ENCODE measurements at places on chromosomes 4 and X.

- DNase-seq, result no peak
Observed at GRCh38 chrX:63466690-63467089, 115.6 kb upstream of the SPIN4 start.

- DNase-seq, result no peak
Observed at GRCh38 chr4:96073461-96073860, 233.6 kb downstream of the PDHA2 start.

DNA sequence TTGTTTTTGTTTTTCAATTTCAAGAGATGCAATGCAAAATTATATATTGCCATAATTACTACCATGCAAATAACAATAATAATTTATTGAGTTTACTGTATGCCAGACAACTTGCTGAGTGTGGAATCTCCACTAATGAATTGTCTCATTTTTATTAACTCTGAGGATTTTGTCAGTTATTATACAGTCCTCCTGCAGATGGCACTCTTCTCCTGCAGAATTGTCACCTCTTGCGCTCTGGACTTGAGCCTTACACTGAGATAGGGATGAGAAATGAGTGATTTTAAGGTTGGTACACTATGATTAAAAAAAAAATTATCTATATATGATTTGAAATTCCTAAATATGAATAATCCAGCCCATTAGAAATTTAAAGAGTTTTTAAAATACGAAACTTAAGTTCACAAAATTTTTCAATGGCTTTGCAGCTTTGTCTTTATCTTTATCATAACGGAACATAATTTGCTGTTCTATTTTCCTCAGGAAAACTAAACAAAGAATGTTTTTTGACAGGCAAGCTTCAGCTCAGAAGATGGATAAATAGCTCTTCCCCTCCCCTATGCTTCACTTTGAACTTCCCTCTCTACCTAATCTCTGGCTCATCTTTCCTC, 12.7 kb upstream of the PAQR3 start:
- DNase-seq, result peak; percentile 32

- no peak for DNase-seq
Observed at GRCh38 chr4:20428436-20429160, 176.9 kb downstream of the SLIT2 start.

- no peak for DNase-seq
Observed at GRCh38 chr4:16846540-16847117, 51.8 kb downstream of the LDB2 start.

GRCh38 chr4:78512357-78512920, 39.1 kb upstream of the ANXA3 start:
- no peak for DNase-seq

- DNase-seq, result no peak
Observed at GRCh38 chr4:107098401-107098800, 62.3 kb upstream of the DKK2 start.

DNA sequence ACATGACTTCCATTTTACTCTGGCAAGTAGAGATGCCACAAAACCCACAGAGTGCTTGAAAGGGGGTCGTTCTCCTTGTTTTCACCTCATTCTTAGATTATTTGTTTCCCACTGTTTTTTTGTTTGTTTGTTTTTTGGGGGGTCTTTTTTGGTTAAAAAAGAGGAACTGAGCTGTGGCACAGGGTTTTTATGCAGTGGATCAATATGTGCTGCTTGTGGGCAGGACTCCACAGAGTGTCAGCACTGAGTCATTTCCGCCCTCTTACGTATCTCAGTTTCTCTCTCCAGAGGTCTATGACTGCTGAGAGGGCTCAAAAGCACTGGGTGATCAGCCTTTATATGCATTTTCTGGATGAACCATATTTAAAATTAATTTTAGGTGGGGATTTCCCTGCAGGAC, 268.1 kb upstream of the GRID2 start:
- no peak for DNase-seq

DNA sequence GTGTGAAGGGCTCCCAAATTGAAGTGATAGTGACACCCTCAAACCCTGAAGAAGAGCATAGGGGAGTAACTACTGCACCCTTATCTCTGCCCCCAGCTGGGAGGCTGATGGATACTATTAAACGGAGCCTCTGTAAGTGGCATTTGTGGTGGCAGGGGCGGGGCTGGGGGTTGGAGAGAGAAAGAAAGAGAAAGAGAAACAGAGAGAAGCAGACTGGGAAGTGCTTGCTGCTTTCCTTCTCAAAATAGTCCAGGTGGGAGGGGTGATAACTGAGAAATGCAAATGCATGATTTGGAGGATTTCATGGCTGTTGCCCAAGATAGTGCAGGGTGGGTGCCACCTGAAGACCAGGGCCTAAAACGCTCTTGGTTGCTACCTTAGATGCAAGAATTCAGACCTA, 253.5 kb upstream of the GATB start:
- DNase-seq, result peak; percentile 28

DNA sequence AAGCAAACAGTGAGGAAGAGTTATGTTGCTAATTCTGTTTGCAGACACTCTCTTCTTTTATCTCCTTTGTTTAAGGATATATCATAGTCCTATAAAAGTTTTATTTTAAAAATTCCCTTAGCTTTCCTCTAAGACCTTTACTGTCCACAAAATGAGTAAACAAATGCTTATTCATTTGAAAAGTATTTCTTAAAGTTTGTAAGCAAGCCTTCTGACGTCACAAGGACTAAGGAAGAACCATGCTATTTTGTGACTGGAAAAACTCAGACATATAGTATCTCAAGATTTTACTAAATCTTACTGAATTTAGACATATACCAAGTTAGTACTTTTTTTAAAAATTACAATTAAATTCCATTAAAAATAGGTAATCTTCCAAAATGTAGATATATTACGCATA, 5.2 kb upstream of the RBMXL3 start:
- DNase-seq, result no peak

DNA sequence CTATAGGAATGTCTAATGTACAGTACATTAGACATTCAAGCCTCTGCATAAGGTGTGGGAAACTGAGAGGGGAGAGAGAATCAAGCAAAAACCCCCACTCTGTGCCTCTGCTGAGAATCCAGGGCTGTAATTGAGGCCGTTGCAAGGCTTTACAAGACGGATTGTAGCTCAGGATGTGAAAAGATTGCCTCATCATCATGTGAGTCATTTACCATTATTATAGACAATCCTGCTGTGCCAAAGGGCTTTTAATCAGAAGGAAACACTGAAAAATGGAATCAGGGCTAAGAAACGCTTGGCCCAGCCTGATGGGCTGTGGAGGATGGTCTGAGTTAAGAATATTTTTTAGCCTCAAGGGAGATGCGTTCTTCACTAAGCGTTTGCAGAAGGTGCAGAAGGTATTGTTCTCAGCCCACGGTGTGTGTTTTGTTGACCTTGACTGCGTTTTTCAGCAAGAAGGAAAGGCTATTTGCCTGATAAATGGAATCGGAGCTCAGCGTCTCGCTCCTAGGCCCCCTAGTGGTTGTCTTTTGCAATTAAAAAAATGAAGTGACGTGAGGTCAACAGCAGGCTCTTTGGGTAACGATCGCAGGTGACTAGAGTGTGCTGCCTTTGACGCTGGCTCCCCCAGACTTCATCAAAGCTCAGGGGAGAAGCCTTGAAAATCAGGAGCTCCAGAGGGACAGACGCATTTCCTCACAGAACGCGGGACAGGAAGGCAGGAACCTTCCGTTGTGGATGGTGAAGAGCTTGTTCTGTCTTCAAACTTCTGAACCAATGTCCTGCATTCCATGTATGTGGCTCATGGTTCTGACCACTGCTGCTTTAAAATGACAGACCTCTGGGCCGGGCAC, 18.1 kb upstream of the CHRNA9 start:
- DNase-seq, result peak; percentile 47

DNA sequence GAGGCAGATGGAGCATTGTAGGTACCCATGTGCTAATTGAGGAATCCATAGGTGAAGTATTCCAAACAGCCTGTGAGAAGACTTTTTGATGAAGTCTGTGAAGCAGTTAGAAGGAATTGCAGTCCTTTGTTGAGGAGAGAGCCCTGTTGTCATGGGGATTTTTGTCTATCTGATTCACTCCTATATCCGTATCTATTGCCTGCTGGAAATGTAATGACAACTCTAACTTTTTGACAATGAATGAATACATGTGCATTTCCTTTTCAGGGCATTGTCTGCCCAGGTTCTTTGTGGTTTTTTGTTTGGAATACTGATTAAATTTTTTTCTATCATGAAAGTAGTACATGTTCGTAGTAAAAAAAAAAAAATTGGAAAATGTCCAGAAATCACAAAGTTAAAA, 31.1 kb downstream of the STK32B start:
- no peak for DNase-seq

DNA sequence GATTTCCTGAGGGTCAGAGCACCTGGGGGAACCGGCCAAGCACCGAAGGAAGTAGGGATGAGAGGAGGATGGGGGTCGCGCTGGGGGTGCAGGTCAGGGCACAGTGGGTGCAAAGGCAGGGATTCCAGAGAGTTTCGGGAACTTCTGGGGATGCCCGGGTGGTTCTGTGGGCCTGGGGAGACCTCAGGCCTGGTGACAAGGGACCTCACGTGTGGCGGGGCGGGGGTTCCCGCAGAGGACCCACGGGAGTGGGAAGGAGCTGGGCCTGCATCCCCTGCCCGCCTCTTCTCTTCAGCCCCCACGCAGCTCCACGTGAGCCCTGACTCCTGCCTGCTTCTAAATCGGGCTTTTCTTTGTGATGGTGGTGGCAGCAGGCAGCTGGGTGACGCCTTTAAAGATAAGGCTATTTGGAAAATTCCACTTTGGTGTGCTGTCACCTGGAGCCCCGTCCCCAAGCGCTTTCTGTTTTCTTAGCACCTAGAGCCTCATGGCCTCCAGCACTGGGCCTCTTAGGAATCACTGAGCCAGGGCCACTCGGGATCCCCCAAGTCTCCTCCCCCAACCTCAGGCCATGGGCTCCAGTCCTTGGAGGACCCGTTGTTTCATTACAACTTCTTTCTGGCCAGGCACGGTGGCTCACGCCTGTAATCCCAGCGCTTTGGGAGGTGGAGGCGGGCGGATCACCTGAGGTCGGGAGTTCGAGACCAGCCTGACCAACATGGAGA, 7.1 kb upstream of the TBC1D14 start:
- DNase-seq, result no peak

DNA sequence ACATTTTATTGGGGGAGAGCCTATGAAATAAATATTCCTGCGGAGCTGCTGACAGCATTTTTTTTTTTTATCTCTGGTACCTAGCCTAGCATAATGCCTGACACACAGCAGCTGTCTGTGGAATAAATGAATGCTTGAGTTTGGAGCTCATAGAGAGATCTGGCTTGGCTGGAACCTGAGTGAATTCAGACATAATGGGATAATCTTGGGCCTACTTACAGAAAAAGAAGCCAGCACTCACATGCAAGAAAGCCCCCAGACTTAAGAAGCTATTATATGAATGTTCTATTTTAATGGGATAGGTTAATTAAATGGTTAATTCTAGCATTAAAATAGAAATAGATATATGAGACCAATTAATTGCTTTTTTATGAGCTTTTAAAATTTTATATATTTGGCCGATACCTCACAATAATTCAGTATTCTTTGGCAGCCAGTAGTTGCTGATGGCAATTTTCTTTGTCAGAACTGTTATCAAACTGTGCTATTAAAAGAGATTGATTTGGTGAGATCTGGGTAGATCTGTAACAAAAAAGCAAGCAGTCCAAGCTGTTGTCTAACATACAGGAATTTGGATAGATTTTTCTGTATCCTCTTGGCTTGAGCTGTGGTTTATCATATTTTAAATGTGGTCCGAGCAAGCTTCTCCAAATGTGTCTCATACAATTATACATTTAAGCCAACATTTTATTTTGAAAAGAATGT, 654.2 kb downstream of the PCDH7 start:
- no peak for DNase-seq

GRCh38 chr4:142565771-142566170, 280.3 kb downstream of the INPP4B start:
- DNase-seq, result no peak

DNA sequence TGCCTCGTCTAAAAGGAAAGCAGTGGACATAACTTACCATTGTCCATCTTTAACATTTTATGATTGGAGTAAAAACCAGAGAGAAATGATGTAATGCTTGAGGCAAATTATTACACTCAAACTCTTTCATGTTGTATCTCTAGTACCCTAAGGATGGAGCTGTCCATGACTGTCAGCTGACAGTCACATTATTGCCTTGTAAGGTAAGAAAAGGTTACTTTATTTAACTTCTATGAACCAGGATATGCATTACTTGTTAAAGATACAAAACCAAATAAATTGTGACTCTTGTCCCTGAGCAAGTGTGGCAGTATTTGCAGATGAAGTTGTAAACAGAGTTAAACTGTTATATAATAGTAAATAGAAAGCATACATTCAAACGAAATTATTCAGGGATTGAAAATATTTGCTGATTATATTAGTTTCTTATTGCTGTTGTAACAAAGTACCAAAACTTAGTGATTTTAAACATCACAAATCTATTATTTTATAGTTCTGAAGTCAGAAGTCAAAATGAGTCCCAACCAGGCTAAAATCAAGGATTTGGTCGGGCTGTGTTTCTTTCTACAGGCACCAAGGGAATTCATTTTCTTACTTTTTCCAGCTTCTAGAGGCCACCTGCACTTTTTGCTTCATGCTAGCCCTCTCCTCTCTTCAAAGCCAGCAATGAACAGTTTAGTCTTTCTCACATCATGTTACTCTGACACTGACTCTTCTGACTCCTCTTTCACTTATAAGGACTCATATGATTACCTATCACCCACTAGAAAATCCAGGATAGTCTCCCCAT, 113.8 kb downstream of the CEP44 start:
- no peak for DNase-seq

GRCh38 chr4:2651546-2651945, 104.6 kb downstream of the TNIP2 start:
- no peak for DNase-seq

DNA sequence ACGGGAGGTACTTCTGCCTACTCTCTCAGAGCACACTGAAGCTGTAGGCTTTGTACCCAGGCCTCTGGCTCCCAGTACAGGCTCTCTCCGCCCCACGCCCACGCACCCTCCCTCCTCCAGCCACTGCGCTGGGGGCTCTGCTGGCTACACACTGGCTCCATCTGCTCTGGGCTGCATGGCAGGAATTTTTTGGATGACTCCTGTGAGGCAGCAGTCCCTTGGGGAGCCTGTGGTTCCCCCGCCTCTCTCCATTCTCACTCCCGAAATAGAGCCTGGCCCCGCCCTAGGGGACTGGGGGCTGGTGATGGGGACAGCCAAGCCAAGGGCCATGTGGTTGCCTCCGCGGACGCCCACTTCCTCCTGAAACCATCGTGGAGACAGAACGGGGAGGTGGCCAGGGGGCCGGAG, 58.1 kb upstream of the ADRA2C start:
- DNase-seq, result no peak

DNA sequence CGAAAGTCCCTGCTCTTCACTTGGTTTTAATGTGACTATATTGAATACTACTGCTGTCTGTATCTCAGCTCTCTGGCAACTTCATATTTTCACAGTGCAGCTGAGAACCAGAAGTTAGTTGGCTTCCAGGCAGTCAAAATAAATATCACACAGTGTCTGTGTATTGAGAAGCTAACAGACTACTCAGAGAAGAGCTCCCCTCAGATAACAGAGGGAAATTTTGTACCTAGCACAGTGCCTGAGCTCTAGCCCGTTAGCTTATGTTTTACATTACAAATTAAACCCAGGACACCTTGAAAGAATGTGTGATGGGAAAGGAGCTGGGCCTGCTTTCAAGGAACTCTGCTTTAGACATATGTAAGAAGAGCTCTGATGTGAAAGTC, 22.7 kb downstream of the JADE1 start:
- no peak for DNase-seq
